Astrocyte of the spinal cord (primary cell): ENCODE measurements at places on chromosomes 5 and 9.

DNA sequence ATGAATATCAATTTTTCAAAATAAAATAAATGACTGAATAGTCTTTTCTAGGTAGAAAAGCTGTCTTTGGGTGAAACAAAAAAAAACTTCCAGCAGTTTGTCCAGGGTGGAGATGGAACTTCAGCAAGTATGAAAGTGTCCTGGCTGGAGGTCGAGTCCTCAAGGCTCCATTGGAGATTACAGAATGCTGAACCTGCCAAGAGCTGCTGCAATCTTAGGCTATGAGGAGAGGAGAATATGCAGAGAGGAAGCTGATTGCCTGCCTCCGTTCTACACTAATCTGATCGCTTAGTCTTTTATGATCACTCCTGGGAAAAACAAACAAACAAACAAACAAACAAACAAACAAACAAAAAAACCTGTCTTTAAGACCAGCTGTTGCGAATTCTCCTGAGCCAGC lies 50.6 kb downstream of the NREP start:
- no peak for DNase-seq

GRCh38 chr9:90331826-90332575 lies 310.6 kb downstream of the DIRAS2 start:
- DNase-seq, result peak; percentile 50

DNA sequence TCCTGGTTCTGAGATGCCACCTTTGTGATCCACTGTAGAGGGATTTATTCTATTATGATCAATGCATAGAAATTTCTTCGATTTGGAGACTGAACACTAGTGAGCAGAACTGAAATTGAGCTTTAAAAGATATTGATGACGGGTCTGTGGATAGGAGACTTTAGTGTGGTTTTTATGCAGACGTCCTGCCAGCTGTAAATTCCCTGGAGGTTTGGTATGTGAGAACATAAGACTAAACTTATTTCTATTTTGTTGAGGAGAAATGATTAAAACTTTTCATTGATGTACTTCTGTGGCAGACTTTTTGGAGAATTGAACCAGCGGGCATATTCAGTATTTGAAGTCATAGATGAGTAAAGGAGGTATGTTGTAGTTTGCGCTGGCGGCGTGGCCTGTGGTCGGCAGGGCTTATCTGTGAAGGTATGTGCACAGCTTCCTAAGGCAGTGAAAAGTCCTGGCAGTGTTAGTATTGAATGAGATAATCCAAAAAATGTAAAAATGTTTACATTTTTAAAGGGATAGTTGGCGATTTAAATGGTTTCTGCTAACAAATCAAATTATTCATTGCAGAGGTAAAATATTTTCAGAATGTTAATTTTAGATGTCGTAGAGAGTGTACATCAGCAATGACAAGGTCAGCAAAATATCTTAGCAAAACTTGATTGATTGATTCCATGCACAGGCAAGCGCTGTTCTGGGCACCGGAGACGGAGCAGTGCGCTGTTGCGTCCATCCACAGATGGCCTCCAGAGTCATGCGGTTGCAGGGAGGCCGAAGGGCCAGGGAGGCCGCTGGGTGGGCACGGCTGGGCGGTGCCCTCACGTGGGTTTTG lies 20.4 kb downstream of the TENT4A start:
- DNase-seq, result peak; percentile 53

- DNase-seq, result no peak
These were observed 22.3 kb upstream of the TAL2 start for GRCh38 chr9:105639936-105640335.

- DNase-seq, result no peak
These were observed 14.3 kb upstream of the SH3RF2 start for GRCh38 chr5:145922059-145922458.

DNA sequence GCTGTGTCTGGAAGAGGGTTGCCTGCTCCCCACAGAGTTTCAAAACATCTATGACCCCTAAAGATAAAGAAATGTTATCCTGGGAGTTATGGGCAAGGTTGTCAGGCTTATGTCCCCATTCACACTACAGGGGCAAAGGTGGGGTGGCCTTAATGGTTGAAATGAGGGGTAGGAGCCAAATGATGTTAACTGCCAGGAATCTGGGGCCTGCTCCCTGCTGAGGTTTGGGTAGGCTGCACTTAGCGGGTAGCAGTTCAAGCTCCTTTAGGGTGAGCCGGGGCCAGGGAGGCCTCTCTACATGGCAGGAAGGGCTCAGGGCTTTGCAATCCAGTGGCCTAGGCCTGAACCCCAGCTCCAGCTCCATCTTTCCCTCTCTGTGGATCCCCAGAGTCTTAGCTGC lies 3.0 kb downstream of the FGF18 start:
- no peak for DNase-seq

DNA sequence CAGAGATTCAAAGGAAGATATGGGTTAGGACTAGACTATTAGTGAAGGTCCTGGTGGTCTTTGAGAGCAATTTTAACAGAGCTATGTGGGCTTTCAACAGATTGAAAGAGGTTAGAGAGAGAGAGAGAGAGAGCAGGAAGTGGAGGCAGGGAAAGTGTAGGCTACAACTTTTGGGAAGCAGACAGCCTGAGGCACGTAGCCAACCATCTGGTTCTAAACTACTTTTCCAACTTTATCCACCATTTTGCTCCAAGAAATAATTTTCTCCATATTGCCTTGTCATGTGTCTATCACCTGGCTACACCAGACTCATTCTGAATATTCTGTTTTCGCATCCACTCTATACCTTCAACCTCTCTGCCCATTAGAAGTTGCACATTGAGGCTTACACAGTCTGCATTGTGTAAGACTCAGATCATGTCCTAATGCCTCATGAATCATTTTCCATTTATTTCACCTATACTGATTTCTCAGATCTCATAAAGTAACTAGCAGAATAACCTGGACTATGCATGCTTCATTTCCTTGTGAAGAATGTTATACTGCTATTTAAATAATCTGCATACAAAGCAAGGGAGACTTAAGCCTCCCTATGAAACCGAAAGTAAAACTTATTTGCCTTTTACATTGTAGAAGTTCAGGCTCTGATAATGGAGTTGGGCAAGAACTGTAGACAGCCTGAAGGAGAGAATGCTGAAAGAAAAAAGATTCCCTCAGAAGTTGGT lies 235.6 kb downstream of the ELAVL2 start:
- peak; percentile 17 for DNase-seq

DNA sequence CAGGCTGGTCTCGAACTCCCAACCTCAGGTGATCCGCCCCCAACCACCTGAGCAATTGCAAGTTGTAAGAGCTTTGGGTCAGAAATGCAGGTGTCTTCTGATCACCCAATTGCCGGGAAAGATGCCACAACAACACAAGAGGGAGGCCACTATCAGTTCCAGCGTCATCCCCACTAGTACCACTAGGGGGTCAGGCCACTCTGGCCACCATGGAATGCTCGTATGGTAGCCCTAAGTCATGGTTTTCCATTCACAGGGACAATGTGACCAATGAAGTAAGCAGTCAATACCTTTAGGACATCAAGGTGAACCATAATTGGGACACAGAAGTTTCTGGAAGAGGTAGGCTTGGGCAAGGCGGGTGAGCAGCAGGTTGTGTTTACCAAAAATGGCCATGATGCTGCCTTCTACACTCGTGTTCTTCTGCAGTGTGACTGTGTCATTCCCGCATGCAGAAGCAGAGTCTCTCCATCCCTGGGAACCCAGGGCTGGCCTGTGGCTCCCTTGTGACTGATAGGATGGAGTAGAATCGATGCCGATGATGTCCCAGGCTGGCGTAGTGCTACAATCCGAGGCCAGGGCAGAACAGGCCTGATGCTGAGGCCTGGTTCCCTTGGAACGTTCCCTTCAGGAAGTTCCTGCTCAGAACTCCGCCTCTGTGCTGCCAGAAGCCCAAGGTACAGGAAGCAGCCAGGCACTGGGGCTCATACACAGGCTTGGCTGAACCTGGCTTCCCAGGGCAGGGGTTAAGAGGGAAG lies 42.2 kb upstream of the ANKRD33B start:
- no peak for DNase-seq

GRCh38 chr5:3564827-3565518 lies 30.7 kb upstream of the IRX1 start:
- DNase-seq, result no peak
